SJSA1 (cell line): ENCODE measurements at places on chromosomes 2 and 18. TPM values are rescaled to one million over a fixed set of nuclear protein-coding genes. Genes with fewer than 3 reads are reported as not detected.

RTP5 gene
- total RNA-seq: not detected in 2 replicates

SPEG gene
- total RNA-seq: 0.44 and 4.2 TPM in 2 replicates

GRCh38 chr2:170997893-170998597 lies 69.0 kb downstream of the GORASP2 start:
- peaks cover 58% of the 10 kb centered on the region for H3K36me3 ChIP-seq
- no peak overlapping the region for H3K27ac ChIP-seq
- no peak overlapping the region for H3K4me3 ChIP-seq
- DNase-seq: no peak
- H3K27me3 ChIP-seq: no peaks in the 10 kb centered on the region
- H3K4me1 ChIP-seq: no peaks in the 10 kb centered on the region

- H3K27ac ChIP-seq: no peak overlapping the region
- no peaks in the 10 kb centered on the region for H3K27me3 ChIP-seq
- no peak for DNase-seq
Measured at GRCh38 chr2:15759385-15759784, 167.7 kb downstream of the DDX1 start.

CCBE1 gene
- 5.1 and 6.6 TPM in 2 replicates for total RNA-seq

DNA sequence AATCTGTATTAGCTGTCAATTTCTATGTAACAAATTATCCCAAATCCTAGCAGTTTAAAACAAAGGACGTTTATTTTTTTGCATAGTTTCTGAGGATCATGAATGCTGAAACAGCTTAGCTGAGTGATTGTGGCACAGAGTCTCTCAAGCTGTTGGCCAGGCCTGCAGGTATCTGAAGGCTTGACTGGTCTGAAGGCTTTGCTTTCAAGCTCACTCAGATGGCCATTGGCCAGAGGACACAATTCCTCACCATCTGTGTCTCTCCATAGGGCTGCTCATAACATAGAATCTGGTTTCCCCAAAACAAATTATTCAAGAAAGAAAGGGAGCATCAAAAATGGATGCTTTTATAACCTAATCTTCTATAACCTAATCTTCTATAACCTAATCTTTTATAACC lies 33.7 kb downstream of the UNC80 start:
- H3K27me3 ChIP-seq: no peaks in the 10 kb centered on the region
- no peaks in the 10 kb centered on the region for H3K36me3 ChIP-seq
- no peaks in the 10 kb centered on the region for H3K4me1 ChIP-seq
- H3K27ac ChIP-seq: no peak overlapping the region
- DNase-seq: no peak

- H3K27ac ChIP-seq: no peak overlapping the region
- no peaks in the 10 kb centered on the region for H3K36me3 ChIP-seq
- DNase-seq: no peak
- peaks cover 9% of the 10 kb centered on the region for H3K4me1 ChIP-seq
Measured at GRCh38 chr2:118061135-118061955, 26.9 kb upstream of the INSIG2 start.

DNA sequence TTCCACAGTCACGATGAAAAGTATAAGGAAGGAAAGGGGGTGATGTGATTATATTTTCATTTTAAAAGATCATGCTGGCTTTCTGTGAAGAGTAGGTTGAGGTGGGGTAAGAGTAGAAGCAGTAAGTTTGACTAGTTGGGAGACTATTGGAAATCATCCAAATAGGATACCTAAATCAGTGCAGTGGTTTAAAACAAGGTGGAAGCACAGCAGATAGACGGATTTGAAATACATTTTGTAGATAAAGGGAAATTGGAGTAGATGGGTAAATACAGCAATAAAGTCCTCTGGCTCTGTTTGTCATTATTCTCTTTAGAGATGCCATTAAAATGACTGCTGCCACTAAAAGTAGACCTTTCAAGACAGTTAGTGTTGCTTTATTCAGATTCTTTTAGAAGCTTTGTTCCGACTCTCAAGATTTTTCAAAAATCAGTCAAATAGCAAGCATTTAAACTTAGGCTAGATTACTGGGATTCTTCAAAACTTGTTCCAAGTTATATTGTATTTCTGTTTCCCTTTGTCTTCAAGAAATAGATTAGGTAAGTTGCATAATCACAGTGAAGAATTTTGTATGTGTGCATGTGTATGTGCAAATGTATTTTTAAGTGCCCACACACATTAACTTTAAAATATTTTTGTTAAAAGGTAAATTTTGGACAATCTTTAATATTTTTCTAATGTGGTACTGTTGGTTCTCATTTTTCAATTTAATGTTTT lies 61.7 kb upstream of the DTNA start:
- no peak for DNase-seq
- no peaks in the 10 kb centered on the region for H3K27me3 ChIP-seq
- H3K4me3 ChIP-seq: no peak overlapping the region
- H3K36me3 ChIP-seq: no peaks in the 10 kb centered on the region
- no peak overlapping the region for H3K27ac ChIP-seq

TXNDC2 gene
- total RNA-seq: 0.05 TPM in 1 of 2 replicates, not detected in the other

KCNS3 gene
- 4.9 and 35.6 TPM in 2 replicates for total RNA-seq

- no peak overlapping the region for H3K4me3 ChIP-seq
- no peak overlapping the region for H3K27ac ChIP-seq
- no peak for DNase-seq
- H3K27me3 ChIP-seq: no peaks in the 10 kb centered on the region
Measured at GRCh38 chr2:69092857-69093256, 79.9 kb downstream of the ANTXR1 start.

CD8A gene
- not detected in 2 replicates for total RNA-seq

DNA sequence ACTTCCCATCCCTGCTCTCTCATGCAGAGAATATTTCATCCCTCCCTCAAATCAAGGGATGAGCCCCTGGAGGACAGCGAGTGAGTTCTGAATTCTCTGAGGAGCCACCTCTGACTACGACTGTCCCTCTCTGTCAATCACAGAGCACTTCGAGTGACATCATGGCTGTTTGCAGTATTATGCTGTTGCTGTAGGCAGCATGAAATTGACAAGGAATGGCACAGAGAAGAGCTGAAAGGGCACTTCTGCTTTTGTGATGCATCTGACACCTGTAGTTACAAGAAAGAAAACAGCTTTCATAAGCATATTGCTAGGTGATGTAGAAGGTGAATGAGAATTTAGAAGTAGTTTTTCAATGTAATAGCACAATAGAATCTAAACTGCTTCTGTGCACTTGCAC lies 166.9 kb downstream of the ARHGAP15 start:
- H3K36me3 ChIP-seq: no peaks in the 10 kb centered on the region
- no peaks in the 10 kb centered on the region; the same call in 1 of the 2 replicates for H3K27me3 ChIP-seq
- no peak overlapping the region for H3K27ac ChIP-seq

FAM110C gene
- not detected in 2 replicates for total RNA-seq

GPR45 gene
- total RNA-seq: 0.16 and 0.29 TPM in 2 replicates

DNA sequence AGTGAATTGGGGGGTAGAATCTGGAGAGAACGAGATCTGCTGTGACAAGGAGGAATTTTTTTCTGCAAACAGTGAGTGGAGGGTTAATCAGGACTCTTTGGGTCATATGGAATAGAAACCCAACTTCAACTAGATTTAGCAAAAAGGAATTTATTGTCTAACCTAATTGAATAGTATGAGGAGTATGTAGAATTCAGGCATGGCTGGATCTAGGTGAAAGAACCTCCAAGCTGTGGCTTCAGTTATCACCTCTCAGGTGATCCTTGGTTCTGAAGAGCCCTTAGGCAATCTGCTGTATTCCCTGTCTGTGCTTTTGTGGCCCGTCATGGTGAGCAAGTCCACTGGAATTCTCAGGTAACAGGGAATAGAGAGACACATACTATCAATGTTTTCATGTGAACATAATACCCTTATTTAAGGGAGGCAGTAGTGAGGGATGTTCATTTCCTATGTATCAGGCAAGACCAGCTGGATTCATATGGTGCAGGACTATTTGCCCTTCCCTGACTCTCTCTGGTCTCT lies 164.7 kb downstream of the ALPK2 start:
- no peak overlapping the region for H3K4me3 ChIP-seq
- DNase-seq: no peak
- no peak overlapping the region for H3K27ac ChIP-seq
- no peaks in the 10 kb centered on the region for H3K4me1 ChIP-seq
- no peaks in the 10 kb centered on the region for H3K27me3 ChIP-seq

EML6 gene
- total RNA-seq: 1.3 TPM in 1 of 2 replicates, not detected in the other

RIT2 gene
- total RNA-seq: not detected in 2 replicates

DNA sequence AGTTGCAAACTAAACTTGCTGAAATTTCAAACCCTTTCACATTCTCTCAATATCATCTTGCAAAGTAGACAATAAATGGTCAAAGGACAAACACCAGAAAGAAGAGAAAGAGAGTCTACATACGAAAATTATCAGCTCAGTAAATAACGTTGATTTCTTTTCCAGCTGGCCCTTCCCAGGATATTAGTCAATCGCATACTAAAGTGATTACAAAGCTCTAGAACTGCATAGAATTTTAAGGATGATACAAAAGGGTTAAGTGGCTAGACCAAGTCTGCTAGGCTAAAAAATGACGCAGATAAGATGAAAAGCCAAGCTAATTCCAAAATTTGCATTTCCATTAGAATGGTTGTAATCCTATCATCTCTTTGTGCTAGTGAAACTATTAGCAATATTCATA lies 405.7 kb downstream of the FBXO15 start:
- no peak for DNase-seq
- no peaks in the 10 kb centered on the region for H3K4me1 ChIP-seq
- H3K36me3 ChIP-seq: no peaks in the 10 kb centered on the region
- no peak overlapping the region for H3K27ac ChIP-seq

- peaks cover 39% of the 10 kb centered on the region for H3K36me3 ChIP-seq
- H3K4me3 ChIP-seq: no peak overlapping the region
- H3K4me1 ChIP-seq: no peaks in the 10 kb centered on the region
- H3K27me3 ChIP-seq: no peaks in the 10 kb centered on the region
- no peak for DNase-seq
Measured at GRCh38 chr2:54966165-54966832, 84.0 kb downstream of the RTN4 start.

GRCh38 chr2:11810237-11810977 lies 64.0 kb downstream of the LPIN1 start:
- no peak overlapping the region for H3K27ac ChIP-seq
- H3K27me3 ChIP-seq: no peaks in the 10 kb centered on the region
- no peaks in the 10 kb centered on the region for H3K4me1 ChIP-seq
- no peak overlapping the region for H3K4me3 ChIP-seq
- no peak for DNase-seq
